ENCODE measurements at places on chromosomes 2 and 18.

- no peak for DNase-seq
Measured at GRCh38 chr2:171018522-171018921, 89.5 kb downstream of the GORASP2 start.

- peak; percentile 27 for DNase-seq
Measured at GRCh38 chr2:219509780-219510511, 4.3 kb upstream of the ASIC4 start.

- DNase-seq: no peak
Measured at GRCh38 chr2:239203443-239204135, 197.2 kb downstream of the HDAC4 start.

DNA sequence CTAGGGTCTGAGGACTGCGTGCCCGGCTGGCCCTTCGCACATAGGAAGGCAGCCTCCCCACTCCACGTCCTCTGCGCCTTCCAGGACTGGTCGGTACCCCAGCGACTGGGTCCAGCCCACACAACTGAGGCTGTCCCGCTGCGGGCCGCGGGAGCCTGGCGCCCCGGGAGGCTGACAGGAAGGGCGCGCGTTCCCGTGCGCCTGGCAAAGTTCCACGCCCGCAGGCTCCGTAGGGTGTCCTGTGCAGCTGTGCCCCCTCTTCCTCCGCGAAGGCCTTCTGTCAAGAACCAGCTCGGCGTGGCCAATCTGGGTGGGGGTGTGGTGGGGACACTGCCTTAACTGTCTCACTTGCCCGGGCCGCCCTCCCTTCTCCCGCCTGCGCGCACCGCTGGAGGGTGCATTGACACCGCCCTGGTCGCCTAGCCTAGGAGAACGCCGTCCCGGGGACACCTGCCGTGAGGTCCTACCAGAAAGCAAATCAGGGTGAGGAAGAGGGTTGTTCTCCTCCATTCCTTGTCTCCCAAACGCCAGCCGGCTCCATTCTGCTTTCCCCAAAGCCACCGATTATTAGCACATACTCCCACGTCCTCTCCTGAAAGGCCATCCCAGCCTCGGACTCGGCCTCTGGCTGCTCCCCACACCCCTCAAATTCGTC is 618 bp upstream of the LYPD1 start:
- no peak for DNase-seq

DNA sequence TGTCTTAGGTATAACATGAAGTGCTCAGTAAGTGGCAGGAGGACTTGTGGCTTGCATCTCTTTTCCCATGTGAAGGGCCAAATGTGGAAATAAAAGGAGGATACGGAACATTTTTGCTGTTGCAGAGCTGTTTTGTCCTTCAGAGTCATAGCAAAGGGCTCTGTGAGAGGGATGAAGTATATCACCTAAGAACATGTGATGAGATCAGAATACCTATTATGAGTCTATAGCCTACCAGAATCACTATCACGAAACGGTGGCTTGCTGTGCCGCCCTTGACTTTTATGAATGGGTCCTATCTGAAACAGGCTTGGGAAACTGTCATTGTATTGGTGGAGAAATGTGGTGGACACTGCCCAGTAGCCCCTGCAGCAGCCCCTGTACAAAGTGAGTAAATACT is 67.0 kb upstream of the ITGB6 start:
- no peak for DNase-seq

- DNase-seq: no peak
Measured at GRCh38 chr2:70396612-70397011, 94.7 kb upstream of the FAM136A start.

- no peak for DNase-seq
Measured at GRCh38 chr2:182318466-182319220, 108.2 kb downstream of the PDE1A start.

DNA sequence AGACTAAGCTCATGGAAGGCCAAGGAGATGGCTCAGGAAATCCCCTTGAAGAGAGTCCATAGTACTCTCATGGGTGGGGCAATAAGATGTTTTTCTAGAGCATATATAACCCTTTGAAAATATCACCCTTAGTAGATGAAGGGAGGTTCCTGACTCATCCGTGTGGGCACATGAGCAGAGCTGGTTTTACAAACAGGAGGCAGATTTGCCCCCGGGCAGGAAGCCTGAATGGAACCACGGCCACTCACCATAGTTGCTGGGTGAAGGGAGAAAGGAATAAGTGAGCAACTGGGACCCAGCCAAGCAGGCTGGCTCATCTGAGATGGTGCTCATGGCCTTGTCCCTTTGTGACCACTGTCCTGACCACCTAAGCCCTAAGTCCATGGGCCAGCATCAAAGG is 29.0 kb upstream of the MAPRE3 start:
- no peak for DNase-seq

GRCh38 chr2:75260946-75261345 is 61.6 kb upstream of the TACR1 start:
- no peak for DNase-seq

DNA sequence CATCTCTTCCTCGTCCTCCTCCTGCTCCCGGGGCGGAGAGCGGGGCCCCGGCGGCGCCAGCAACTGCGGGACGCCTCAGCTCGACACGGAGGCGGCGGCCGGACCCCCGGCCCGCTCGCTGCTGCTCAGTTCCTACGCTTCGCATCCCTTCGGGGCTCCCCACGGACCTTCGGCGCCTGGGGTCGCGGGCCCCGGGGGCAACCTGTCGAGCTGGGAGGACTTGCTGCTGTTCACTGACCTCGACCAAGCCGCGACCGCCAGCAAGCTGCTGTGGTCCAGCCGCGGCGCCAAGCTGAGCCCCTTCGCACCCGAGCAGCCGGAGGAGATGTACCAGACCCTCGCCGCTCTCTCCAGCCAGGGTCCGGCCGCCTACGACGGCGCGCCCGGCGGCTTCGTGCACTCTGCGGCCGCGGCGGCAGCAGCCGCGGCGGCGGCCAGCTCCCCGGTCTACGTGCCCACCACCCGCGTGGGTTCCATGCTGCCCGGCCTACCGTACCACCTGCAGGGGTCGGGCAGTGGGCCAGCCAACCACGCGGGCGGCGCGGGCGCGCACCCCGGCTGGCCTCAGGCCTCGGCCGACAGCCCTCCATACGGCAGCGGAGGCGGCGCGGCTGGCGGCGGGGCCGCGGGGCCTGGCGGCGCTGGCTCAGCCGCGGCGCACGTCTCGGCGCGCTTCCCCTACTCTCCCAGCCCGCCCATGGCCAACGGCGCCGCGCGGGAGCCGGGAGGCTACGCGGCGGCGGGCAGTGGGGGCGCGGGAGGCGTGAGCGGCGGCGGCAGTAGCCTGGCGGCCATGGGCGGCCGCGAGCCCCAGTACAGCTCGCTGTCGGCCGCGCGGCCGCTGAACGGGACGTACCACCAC is 2.1 kb downstream of the GATA6 start:
- no peak for DNase-seq

DNA sequence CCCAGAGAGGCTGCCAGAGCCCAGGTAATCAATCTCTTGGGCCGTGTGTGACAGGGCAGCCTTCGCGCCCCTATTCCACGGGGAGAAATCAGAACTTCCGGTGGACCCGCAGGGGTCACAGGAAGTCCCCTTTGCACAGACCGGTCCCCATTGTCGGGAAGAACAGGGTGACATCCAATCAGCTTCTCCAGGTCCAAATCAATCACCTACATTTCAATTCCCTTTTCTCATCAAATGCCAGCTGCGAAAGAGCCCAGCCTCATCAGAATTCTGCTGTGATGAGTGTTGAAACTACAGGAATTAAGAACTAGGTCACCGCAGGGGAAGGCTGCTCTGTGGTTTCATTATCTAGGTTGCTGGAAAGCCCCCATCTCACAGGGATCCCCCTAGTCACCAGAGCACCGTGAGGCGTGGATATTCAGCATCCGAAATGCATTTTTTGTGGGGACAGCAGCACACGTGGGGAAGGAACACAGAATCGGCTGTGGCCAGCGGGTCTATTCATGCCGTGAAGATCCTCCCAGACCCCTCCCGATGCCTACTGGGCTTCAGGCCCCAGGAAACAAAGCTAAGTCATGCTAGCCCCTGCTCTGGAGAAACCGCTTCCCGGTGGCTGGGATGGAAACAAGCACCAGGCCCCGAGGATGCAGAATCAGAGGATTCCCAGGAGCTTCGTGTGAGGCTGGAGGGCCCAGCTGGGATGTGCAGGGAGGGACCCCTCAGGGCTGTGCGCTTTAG is 193.7 kb upstream of the ID2 start:
- peak; percentile 87 for DNase-seq

- DNase-seq: no peak
Measured at GRCh38 chr2:33645861-33646260, 46.8 kb upstream of the FAM98A start.

- DNase-seq: no peak
Measured at GRCh38 chr2:80437959-80438358, 133.4 kb upstream of the LRRTM1 start.

DNA sequence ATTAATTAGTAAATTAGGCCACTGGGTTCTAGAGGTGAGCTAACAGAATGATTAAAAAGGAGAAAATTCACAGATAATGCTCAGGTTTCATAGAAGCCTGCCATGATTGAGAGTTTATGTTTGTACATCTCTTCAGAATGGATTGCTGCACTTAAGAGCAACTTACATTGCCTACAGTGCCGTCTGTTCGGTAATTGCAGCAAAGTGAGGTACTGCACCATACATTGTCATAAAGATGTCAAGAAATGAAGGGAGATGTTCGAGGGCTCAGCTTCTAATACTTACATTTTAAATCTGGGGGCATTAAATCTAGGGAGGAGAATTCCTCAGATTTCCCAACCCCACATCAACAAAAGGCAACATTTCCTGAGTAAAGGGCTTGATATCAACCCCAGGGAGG is 976.2 kb upstream of the FANCL start:
- DNase-seq: no peak

DNA sequence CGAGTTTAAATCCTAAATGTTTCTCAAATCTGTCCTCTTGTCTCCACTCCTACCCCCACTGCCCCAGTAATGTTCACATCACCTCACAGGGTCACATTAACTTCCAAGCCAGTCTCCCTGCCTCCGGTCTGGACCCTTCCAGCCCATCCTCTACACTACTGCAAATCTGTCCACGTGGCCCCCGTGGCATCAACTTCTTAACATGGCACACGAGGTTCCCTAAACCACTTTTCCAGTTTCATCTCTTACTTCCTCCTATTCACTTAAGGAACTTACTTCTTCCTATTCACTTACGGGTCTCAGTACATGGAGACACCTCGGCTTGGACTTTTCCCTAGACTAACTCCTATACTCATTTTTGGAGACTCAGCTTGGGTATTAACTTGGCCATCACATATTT is 27.0 kb downstream of the MRPL33 start:
- DNase-seq: no peak

- DNase-seq: peak; percentile 65
Measured at GRCh38 chr2:193141-193671, 70.6 kb downstream of the SH3YL1 start.

DNA sequence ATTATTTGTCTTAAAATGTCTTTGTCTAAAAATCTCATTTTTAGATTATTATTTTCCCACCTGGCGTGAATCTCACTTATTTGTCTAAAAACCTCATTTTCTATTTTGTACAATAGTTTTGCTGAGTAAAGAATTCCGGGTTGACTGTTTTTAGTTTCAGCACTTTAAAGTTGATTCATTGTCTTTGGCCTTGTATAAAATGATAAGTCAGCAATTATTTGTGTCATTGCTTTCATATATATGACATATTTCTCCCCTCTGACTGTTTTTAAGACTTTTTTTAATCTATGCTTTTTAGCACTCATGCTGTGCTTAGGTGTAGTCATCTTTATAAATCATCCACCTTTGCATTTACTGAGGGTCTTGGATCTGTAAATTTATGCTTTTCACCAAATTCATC is 92.1 kb upstream of the DOK6 start:
- DNase-seq: no peak

GRCh38 chr2:98555696-98556095 is 52.6 kb downstream of the COA5 start:
- no peak for DNase-seq

DNA sequence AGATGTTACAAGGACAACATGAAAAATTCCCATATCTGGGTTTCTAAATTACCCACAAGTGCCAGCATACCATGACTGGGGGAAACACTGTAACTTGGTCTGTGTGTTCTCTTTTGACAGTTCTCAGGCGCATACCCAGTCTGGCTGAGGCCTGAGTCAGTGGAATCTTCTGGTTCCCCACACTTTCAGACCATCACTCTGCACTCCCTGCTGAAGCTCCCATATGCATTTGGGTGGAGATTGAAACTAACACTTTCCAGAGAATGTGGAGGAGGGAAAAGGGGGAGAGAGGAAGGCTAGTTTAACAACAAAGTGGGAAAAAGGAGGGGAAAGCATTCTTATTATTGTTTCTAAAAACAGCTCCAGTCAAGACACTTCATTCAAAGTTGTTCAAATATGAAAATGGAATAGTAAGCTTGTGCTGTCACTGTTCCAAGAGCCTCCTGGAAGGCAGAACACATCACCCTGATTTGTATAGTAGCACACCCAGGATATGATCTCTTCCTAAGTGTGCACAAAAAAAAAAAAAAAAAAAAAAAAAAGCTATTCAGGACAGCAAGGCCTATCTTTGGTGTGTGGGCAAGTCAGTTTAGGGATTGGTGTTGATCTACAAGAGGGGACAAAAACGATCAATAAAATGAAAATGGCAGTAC is 48.1 kb upstream of the CTIF start:
- no peak for DNase-seq
